ENCODE measurements at places on chromosomes 11 and 22. TPM values are rescaled to one million over a fixed set of nuclear protein-coding genes. Genes with fewer than 3 reads are reported as not detected.

Gene ZC3H12C
- 3.5 TPM for total RNA-seq

Gene HMBS
- 52.0 TPM for total RNA-seq

Gene MAP6
- total RNA-seq: 1.7 TPM

Gene OR10D3
- total RNA-seq: not detected

Gene ARCN1
- 87.1 TPM for total RNA-seq

Gene CHST1
- 1.2 TPM for total RNA-seq

Gene PARVG
- total RNA-seq: not detected

Gene CASP1
- 0.46 TPM for total RNA-seq
